ENCODE measurements at places on chromosomes 4 and X.
A peak's percentile ranks its signal among the peaks of the same experiment; 100 is the strongest.

DNA sequence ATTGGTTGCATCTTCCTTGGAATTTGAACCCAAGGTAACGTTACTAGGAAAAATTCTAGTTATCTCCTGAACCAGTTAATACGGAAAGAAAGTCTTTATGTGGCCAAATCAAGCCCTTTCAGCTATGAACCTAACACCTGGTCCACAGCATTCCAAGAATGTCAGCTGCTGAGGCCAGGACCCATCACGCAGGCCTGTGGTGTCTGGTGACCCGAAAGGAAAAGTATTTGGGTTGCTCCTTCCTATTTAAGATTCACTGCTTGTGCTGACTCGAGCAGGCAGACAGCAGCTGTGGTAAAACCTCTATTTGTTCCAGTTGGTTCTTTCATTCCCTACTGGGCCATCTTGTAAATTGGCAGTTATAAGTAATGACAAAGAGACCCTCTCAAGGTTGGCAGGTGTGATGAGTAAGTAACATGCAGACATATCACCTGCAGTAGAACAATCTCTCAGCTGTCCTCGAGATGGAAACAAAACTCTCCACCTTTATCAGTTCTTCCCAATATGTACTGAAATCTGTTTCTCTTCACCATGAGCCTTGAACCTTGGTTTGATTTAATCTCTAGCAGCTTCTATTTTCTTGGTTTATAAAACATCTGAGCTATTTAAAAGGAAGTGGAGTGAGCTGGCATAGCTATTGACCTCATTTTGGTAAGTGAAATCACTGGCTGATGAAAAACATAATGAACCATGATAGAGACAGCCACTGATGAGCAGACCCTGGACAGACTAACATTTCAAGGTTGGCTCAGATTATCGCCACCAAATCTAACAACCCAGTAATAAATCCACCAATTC, 182.1 kb upstream of the SMIM31 start:
- DNase-seq = peak; percentile 77

DNA sequence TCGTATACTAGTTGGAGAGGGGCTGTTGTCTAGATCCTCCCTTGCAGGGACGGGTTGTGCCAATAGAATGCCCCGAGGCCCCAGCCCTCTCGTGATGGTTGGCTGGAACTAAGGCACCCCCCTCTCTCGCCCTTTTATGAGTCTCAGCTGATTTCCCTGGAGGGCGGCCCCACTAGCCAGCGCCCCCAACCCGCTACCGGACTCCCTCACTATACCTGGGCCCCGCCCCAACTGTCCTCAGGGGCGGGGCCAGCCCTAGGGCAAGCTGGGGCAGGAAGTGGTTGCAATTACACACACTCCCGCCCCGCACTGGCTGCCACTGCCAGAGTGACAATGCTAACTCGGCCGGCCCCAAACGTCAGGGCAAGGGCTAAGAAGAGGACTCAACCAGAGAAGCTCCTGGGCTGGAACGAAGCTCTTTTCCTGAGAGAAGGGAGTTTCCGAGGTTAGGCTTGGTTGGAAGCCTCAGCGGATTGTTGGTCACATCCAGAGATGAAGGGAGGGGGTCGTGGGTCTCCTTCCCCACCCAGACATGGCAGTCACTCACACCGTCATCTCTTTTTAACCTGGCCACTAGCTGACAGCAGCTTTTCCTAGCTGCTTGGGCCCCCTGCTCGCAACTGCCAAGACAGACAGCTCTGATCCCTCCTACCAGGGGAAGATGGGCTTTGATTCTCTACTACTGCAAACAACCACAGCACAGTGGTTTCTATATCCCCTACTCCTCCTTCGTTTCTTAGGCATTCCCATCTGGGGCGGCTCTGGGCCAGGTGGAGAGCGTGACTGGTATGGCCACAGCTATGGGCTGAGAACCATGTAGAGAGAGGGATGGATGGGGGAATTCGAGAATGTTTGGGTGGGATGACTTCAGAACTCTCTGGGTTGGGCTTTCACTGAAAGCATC, 21.0 kb upstream of the BCORL1 start:
- peak; percentile 89 for DNase-seq

DNA sequence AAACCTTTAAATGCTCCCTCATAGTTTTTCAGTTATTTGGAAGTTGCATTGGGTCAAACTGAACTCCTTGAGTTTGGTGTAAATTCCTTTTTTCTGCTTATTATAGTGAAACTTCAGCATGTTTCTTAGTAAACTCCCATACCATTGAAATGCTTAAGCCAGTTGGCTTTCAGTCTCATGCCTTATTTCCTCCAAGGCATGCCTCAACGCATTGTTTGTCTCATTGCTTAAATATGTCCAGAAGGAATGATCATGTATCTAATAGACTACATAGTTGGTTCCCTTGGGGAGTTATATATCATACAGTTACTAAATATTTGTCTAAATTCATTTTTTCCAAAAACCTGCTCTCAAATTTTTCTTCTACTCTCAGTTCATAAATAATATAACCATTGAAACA, 114.0 kb downstream of the STOX2 start:
- DNase-seq = no peak

DNA sequence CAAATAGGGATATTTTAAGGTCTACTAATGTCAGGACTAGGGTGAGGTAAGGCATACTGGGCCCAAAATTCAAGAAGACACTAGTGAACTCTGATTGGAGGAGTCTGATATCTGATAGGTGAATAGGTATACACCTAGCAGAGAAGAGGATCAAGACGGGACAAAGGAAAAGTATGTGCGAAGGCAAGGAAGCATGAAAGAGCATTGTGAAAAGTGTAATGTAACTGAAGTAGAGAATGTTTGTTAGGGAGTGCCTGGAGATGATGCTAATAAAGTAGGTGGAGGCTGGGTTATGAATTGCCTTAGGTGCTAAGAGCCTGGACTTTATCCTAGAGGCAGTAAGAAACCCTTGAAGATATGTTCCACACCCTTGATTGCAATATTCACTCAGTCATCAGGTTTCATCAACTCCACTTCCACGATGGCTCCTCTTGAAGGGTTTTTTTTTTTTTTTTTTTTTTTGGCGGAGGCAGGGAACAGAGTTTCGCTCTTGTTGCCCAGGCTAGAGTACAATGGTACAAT, 49.9 kb upstream of the XIAP start:
- DNase-seq = no peak

- peak; percentile 41 for DNase-seq
These were observed 9.6 kb upstream of the PPP3CA start for GRCh38 chr4:101356928-101357327.

- DNase-seq = no peak
These were observed 43.1 kb downstream of the PPA2 start for GRCh38 chr4:105430811-105431210.

GRCh38 chrX:74446876-74447275, 25.6 kb downstream of the SLC16A2 start:
- DNase-seq = no peak
